ENCODE measurements at places on chromosomes 12 and 14.

DNA sequence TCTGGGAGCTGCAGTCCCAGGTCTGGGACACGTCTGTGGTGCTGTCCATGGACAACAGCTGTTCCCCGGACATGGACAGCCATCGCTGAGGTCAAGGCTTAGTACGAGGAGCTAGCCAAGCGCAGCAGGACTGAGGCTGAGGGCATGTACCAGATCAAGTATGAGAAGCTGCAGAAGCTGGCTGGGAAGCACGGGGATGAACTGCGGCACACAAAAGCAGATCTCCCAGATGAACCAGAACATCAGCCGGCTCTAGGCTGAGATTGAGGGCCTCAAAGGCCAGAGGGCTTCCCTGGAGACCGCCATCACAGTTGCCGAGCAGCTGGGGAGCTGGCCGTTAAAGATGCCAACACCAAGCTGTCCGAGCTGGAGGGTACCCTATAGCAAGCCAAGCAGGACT, 375.3 kb downstream of the SEC23A start:
- DNase-seq = no peak

- DNase-seq = no peak
Observed at GRCh38 chr12:34396006-34396860, 373.9 kb downstream of the ALG10 start.

GRCh38 chr14:100426314-100426713, 103.2 kb downstream of the SLC25A47 start:
- no peak for DNase-seq

DNA sequence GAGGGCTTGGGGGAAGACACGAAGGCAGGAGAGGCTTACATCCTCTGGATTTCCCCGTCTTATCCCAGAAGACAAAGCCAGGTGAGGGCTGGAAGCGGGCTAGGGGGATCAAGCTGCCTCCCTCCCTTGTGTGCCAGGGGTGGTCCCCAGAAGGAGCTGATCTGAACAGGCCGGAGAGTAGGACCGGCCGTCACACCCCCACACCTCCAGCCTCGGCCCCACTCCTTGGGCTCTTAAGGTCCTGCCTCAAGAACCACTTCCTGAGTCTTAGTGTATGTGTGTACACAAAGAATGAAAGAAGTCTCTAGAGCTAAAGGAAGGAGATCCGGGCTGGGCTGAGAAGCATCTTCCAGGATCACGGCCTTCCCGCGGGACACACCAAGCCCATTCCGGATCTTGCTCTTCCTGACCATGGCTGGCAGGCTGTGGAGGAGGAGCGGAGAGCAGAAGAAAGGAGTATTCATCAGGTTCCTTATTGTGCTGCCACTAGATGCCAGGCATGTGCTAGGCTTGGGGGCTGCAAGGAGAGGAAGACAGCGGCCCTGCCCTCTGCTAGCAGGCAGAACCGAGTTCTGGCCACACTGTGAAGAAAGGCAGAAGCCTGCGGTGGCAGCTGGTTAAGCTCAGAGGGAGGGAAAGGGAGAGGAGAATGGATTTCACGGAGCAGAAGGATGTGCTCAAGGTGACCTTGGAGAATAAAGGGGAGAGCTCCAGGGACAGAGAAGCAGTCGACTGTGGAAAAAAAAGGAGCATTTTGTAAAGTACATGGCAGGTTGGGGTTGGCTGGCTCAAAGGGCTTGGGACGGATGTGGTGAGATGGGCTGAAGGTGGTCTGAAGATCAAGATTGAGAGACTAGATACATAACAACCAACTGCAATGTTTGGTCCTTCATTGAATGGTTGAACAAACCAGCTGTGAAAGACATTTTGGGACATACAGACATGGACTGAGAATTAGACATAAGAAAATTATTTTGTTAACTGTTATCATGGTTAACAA, 1.3 kb upstream of the CD63 start:
- no peak for DNase-seq

- DNase-seq = no peak
Observed at GRCh38 chr14:99041141-99041819, 230.7 kb downstream of the BCL11B start.

DNA sequence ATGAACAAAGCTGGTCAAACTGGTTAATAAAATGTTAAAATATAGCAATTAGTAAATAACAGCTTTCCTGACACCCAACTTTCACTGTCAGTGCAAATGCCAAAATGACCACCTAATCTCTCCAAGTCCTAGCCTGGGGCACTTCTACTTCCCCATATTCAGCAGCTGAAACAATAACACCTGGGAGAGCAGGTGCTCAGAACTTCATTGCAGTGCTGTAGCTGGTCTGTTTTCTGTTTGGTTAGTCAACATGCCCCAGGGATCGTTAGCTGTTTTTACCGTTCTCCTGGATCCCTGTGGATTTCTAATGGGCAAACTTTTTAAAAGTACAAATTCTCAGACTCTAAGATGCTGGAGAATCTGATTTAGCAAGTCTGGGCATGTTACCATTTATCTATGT, 759.7 kb downstream of the GALC start:
- peak; percentile 11 for DNase-seq

GRCh38 chr14:56570295-56570694, 9.3 kb upstream of the TMEM260 start:
- DNase-seq = no peak

DNA sequence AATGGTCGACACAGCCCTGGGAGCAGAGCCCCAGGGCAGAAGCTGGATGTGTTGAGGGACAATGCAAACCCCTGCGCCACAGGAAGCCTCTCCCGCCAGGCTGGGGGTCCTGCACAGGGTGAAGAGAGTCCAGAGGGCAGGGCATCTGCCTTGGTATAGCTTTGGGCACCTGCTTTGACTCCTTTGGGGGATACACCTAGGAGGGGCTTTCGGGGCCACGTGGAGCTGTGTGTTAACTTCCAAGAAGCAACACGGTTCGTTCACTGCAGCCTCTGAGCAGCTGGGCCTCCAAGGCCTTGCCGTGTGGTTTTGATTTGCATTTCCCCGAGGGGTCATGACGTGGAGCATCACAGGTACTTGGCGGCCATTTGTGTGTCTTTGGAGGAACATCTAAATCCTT, 5.8 kb upstream of the PUS1 start:
- no peak for DNase-seq

- DNase-seq = no peak
Observed at GRCh38 chr14:68466491-68466977, 326.3 kb downstream of the ZFP36L1 start.

GRCh38 chr12:30213166-30213565, 429.4 kb upstream of the TMTC1 start:
- DNase-seq = no peak

DNA sequence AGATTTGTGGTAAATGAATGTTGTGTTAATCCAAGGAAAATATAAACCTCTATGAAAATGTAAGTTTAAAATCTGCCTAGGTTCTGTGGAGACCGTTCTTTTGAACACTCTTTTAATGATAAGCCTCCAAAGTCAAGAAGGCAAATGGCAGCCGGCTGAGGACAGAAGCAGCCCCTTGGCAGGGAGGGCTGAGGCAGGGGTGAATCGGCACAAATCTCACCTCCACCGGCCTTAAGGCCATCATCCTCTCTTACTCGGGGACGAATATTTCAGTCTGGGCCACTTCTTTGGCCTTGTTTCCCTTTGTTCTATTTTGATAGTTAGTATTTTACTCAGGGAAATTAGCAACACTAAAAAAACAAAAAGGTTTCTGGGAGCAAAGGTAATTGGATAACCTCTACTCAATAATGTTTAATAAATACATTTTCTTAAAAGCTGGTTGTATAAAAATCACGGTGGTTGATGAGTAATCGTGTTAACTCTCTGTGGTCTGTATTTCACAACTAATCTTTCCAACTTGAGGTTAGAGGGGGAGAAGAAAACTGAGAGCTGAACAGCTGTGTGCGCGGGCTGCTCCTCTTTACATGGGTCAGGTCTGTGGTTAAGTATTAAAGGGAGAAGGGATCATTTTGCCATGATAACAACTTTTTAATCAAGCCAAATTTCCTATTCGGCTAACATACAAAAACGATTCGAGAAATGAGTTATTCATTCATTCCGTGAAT, 18.6 kb downstream of the LGMN start:
- no peak for DNase-seq

- DNase-seq = no peak
Observed at GRCh38 chr12:126907900-126908764, 1358.8 kb upstream of the TMEM132C start.

- DNase-seq = no peak
Observed at GRCh38 chr14:44372807-44373489, 134.1 kb downstream of the FSCB start.

DNA sequence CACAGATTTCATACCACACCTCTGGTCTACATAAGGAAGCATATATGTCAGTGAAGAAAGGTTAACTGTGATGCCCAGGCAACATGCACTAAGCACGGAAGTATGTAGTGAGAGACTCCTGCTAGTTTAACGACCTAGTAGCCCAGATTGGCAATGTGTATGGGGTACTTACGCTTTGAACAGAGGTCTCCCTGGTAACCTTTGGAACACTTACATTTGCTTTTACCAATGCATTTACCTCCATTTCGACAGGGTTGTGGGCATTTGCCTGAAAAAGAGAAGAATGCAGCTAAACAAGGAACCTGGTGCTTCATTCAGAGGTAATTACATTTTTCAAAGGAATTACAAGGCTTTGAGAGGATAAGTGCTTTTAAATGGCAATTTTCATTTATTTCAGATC, 65.2 kb downstream of the WIF1 start:
- DNase-seq = no peak

- DNase-seq = no peak
Observed at GRCh38 chr14:93895023-93895604, 32.0 kb upstream of the FAM181A start.

GRCh38 chr12:81644503-81644902, 114.6 kb downstream of the PPFIA2 start:
- DNase-seq = peak; percentile 75

DNA sequence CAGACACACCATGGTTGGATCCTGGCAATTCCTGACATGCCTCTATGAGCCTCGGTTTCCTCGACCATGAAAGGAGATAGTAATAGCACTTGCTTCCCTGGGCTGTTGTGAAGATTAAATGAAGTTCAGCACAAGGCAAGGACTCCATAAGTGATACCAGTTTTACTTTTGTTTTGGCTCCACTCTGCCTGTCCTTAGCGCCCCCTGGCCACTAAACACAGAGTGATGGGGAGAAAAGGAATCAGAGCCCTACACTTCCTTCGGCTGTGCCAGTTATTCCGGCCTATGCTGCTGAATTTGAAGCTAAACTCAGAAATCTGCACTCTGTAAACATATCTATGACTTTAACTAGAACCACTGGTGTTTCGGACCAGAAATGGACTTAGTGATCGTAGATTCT, 173.8 kb downstream of the C12orf75 start:
- DNase-seq = no peak

DNA sequence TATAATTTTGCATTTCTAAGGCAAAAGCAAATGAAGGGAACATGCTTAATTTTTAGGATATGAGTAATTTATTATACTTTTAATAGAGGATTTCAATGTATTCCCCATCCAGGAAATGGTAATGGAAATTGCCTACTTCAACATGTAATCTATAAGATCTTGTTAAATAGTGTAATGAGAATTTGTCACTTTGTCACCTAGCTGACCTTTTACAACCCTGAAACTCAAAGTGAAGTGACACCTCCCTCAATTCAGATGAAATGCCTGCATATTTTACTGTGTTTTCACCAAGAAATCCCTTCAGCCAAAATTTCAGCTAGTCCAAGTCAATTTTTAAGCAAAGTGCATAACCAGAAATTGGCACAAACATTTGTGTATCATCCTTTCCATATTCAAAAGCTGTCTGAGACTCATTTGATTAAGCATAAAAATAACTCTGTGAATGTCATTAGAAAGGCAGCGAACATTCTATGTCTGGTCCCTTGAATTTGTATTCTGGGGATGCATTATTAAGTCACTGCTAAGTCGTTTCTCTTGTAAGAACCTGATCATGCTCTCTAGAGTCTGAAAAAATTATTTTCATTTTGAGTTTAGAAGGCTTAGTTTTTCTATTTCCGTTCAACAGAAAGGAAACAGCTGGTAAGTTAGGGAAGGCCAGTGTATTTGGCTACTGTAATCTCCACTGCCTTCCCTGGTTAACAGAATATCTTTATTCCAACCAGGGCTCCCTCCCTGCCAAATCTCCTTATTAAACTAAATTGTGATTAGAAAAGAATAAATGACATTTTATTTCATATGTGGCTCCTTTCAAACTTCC, 100.8 kb downstream of the IGF1 start:
- DNase-seq = no peak

- no peak for DNase-seq
Observed at GRCh38 chr12:54222609-54223008, 33.8 kb upstream of the SMUG1 start.

GRCh38 chr12:24848941-24849477, 99.9 kb downstream of the BCAT1 start:
- DNase-seq = no peak

- DNase-seq = no peak
Observed at GRCh38 chr14:54189748-54190354, 207.0 kb upstream of the CDKN3 start.

- no peak for DNase-seq
Observed at GRCh38 chr14:98341211-98341610, 930.8 kb downstream of the BCL11B start.
